Anterior cingulate cortex (tissue), 58 donors: ENCODE measurements at places on chromosomes 5 and 9.

GRCh38 chr9:23011669-23012068 is 565.0 kb downstream of the DMRTA1 start:
- no peak for DNase-seq

DNA sequence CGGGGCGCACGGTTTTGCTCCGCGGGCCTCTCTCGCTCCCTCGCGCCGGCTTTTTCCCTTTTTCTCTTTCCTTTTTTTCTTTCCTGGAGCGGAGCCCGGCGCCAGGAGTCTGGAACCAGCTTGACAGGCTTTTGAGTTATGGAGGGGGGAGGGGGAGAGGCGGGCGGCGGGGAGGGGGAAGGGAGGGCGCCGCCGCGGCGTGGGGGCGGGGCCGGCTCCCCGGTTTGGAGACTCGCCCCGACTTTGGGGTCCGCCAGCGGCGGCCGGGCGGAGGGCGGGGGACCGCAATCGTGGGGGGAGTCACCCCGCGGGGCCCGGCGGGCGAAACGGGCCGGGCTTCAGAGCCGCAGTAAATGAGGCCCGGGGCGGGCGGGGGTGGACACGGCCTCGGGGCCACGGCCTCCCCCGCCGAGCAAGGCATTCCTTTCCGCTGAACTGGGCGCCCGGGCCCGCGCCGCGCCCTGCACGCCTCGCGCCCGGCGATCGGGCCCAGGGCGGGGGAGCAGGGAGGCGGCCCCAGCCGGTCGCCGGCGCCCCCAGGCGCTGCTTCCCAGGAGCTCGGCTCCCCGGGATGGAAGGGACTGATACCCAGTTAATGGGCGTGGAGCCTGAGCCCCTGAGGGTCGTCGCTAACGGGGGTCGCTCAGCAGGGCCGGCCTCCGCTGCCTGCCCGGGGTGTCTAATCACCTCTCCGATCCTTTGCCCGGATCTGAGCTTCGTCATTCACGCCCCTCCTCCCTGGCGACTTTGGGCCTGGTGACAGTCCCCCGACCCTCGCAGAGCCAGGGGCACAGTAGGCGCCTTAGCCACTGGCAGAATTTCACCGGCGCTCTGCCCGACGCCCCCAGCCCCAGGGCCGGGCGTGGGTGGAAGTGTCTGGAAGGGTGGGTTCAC is 138.1 kb downstream of the C9orf50 start:
- DNase-seq: peak; percentile 68

GRCh38 chr9:107158321-107158720 is 124.8 kb upstream of the RAD23B start:
- no peak for DNase-seq

DNA sequence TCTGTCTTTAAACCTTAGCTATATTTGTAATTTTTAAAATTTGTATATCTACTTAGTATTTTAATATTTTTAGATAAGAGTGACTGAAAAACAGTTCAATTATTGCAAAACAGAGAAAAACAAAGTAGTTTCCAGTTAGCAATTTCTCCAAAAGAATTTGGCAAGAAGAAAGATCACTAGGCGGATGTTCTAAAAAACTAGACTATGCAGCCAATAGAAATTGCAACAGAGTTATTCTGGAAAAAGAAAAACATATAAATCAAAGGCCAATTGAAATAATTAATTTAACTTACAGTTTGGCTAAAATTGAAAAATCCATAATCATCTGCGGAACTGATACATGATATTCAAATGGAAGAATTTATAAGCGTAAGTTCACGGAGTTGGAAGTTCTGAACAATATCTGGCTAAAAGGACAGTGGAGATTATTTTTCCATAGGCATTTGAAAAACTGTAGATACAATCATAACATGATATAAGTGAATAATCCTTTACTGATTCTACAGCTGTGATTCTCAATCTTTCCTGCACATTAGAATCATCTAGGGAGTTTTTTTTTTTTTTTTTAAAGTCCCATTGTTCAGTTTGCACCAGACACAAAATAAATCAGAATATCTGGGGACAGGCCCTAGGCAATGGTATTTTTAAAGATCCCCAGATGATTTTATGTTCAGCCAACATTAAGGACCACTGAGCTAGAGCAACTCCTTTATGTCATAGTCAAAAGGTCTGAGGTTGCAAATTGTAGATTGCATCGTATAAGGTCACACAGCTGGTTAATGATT is 605.1 kb upstream of the DAB2 start:
- no peak for DNase-seq

DNA sequence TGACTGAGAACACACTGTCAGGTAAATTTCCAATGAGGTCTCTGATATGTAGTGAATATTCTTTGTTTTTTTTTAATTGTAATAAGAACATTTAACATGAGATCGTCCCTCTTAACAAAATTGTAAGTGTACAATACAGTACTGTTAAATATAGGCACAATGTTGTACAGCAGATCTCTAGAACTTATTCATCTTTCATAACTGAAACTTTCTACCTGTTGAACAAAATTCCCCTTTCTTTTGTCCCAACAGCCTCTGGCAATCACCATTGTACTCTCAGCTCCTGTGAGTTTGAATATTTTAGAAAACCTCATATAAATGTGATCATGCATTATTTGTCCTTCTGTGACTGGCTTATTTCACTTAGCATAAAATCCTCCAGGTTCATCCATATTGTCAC is 10.6 kb upstream of the PRLR start:
- DNase-seq: no peak

DNA sequence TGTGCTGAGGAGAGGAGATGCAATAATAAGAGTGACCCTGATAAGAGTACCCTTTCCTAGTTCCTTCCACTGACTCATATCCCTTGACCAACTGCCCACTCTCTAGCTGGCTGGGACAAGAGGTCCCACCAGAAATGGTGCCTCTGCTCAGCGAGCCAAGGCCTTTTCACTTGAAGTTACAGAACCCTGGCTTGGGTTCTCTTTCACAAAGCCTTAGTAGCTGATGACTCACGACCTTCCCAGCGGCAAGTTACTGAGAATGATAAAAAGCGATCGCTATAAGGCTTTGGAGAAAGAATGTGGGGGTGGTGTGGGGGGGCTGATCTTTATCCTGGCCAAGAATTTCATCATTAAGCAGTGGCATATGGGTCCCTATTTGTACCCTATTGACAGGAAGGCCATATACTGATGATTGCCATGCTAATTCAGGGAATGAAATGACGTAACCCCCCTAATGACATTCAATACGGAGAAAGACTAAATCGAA is 90.3 kb downstream of the FBXO38 start:
- no peak for DNase-seq

- DNase-seq: peak; percentile 60
Observed at GRCh38 chr5:93582677-93583438, at the start of gene NR2F1. NR2F1 (plus strand) TSS chr5:93583222; CDS start chr5:93585024, 1,802 bp downstream.

GRCh38 chr9:39588500-39589137 is 233.2 kb downstream of the SPATA31A1 start:
- DNase-seq: peak; percentile 8

- DNase-seq: no peak
Observed at GRCh38 chr5:59296317-59297264, 596.9 kb downstream of the PDE4D start.
